Erythroblast (primary cell): ENCODE measurements at places on chromosomes 4 and X.

DNA sequence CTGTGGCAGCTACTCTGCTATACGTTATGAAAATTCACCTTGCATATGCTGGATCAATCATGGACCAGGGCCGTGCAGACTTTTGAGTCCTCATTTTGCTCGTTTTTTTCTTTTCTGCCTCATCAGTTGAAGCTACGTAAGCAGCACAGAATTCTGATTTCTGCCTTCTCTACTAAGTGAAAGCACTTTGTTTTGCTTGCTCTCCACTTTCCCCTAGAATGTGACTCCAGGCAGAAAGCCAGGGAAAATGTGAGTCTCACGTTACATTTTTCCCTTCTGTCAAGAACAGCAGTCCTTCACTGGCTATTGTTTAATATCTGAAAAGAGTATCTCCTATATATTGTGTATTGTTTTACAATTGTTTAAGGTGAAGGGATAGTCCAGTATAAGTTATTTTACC is 1840.1 kb downstream of the PCDH7 start:
- DNase-seq = no peak

DNA sequence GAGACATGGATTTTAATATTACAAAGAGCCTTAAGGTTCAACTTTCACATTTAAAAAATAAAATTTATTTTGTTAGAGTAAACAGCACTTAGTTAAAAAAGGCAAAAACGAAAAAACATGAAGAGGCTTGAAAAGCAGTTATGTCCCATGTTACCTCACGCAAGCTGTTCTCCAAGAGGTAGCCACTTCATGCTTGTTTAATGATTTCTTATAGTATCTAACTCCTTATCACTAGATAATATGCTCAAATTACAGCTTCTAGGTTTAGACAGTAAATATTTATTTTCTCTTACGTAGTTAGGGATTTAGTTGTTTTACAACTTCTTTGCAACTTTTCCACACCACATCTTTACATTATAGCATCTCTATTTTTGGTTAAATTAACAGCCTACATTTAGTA is 27.8 kb upstream of the TMPRSS11D start:
- no peak for DNase-seq

DNA sequence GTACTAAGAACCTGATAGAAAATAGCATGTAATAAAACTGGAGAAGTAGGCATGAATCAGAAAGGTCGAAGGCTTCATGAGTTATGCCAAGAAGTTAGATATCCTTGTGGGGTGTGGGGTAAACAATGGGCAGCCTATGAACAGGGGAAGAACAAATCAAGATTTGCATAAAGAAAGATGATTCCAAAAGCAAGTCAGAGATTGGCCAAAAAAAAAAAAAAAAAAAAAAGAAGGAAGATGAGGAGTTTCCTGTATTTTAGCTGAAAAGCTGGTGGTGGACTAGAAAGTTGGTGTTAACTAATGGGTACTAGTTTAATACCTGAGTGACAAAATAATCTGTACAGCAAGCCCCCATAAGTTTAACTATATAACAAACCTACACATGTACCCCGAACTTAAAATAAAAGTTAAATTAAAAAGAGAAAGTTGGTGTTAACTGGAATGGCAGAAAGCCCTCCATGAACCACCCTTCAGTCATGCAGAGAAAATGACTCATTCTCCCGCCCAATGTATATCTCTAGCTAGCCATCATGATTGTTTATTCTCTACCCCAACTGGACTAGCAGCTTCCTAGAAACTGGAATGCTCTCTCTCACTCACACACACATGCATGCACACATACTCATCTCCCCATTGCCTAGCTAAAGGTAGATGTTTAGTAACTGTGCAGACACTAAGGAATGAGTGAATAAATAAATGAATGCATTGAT is 41.7 kb downstream of the ATP11C start:
- DNase-seq = no peak

GRCh38 chrX:30568136-30568535 is 9.4 kb downstream of the TASL start:
- DNase-seq = no peak

- DNase-seq = no peak
Observed at GRCh38 chr4:176387571-176387970, 67.8 kb downstream of the SPCS3 start.

- DNase-seq = no peak
Observed at GRCh38 chr4:78656968-78657445, 105.4 kb downstream of the ANXA3 start.

DNA sequence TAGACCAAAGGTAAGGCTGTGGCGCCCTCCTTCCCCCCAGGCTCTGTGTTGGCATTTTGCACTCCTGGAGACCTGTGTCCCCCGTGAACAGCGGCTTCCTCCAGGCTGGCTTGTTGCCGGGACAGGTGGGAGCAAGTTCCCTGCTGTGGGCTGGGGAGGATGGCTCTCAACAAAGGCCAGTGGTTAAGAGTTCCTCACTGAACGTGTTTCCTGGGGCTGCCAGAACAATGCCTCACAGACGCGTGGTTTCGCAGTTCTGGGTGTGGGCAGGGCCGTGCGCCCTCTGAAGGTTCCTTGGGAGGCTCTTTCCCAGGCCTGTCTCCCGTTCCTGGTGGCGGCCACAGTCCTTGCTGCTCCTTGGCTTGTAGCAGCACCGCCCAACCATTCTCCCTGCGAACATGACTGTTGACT is 33.4 kb downstream of the NELFA start:
- DNase-seq = no peak

DNA sequence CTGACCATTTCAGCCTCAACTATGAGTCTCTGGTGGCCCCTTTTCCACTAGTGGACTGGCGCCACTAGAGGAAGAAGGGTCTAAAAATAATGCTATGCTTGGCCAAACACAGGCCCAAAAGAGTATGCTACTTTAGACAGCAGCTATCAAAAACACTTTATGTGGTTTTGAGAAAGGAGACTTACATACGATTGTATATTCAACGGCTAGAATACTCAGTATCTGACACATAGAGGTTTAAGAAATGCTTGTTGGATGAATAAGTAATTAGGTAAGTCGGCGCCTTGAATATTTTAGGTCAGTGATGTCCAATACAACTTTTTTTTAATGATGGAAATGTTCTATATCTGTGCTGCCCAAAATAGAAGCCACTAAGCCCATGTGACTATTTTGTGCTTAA is 25.7 kb upstream of the TMPRSS11A start:
- DNase-seq = no peak

DNA sequence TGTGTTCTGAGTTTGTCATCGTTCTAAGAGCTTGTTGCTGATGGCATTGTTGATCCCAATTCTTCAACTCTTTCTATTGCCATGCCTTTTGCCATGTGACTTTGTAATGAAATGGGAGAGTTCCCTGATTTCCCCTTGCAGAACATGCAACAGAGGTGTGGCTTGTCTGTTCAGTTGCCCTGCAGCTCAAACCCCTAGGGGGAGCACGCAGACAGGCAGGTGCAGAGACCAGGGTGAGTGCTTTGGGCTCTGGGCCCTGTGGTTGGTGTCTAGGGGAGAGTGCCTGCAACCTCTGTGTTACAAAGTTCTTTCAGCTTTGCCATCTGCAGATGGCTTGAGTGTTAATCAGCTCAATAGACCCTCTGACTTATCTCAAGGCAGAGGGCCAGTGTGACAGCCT is 332.7 kb downstream of the MID1IP1 start:
- DNase-seq = peak; percentile 27

DNA sequence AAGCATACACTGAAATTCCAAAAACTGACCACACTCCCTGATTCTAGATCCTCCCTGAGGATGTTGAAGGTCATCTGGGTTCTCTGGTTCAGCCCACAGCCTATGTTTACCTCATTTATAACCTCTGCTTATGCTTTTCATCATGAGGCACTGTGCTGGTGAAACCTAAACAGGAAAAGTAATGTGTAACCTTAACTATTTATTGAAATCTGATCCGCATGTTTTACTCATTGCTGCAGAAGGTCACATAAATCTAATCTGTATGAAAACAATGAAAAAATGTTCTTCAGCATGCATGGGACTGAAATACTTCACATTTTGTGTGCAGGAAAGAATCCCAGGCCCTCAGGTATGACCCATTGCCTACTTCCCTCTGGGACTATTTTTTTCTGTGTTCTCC is 30.3 kb downstream of the UCHL1 start:
- DNase-seq = no peak

DNA sequence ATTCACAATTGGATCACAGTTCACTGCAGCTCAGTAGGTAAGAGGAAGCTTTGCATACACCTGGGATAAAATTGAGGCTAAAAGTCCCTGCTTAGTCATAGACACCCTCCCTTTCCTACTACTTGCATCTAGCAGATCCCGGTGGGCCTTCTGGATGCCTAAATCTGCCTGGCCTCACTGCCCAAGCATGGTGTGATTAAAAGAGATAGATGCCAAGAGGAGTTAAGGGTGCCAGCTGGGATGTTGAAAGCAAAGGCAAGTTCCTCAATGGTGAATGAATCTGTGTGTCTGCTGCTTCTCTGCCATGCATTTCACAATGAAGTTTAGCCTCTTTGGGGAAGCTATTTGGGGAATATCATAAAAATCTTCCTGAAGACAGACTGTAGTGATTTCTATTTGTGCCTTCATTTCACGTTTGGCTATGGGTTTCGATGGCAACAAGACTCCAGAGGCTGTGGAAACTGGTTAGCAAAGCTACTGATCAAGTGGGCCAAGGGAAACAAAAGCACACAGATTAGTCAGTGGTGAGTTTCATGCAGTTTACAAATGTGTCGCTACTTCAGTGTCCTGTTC is 534.0 kb downstream of the ANKRD50 start:
- DNase-seq = no peak

DNA sequence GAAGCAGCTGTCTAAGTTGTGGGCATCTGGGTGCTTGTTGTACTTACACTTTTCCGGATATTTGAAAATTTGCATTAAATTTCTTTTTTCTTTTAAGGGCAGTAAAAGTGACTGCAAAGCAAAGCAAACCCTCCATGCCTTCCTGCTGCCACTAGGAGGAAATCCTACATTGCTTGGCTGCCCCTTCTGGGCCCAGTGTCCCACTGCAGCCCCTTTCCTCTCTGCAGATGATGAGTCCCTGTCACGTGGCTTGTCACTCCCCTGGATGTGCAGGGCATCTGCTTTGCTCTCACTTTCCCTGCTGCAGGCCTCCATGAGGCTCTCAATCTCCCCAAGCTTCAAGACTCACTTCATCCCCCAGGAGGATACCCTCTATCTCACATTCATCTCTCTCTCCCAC is 12.7 kb downstream of the TSR2 start:
- no peak for DNase-seq

- peak; percentile 18 for DNase-seq
Observed at GRCh38 chrX:46758163-46758955, 559 bp downstream of the SLC9A7 start.

DNA sequence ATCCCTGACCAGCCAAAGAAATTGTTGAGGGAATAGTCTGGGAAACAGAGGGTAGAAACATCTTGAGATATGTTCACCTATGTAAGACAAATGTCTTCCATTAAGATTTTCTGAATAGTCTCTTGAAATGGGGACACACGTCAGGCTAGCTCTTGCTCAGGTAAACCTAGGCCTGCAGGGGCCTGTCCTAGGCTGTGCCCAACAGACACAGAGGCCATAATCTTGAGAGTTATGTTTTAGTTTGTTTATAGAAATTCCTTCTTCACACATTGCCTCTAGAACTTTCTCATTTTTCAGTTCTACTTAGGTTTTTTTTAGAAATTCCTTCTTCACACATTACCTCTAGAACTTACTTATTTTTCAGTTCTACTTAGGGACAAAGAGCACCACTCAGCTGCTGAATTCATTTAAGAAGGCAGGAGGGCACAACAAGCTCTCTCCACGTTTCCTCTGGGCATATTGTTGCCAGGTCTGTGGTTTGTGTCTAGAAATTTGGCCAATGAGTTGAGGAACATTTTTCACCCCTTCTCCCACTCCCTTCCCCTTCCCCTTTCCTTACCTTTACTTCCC is 94.9 kb downstream of the ARHGAP24 start:
- DNase-seq = no peak

GRCh38 chrX:30219372-30219771 is 4.0 kb downstream of the MAGEB2 start:
- no peak for DNase-seq

- DNase-seq = peak; percentile 41
Observed at GRCh38 chrX:123217077-123217476, 33.0 kb downstream of the GRIA3 start.

- DNase-seq = no peak
Observed at GRCh38 chrX:9467751-9468150, 2.9 kb downstream of the TBL1X start.

DNA sequence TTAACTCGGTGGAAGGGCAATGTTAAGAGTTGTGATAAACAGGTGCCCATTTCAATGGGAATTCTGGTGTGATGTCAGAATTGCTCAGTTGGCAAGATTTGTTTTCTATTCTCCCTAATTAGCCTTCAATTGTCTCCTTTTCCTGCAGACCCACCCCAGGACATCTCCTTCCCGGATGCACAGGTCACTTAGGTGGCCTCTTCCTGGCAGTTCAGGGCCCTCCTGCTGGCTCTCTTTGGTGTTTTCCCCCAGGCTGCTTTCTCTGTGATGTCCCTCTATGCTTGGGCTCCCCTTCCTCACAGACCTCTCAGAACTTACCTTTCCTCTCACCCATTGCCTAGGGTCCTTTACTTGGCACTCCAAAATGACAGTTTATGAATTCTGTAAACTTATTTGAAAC is 126.3 kb downstream of the GPAT3 start:
- DNase-seq = no peak

- DNase-seq = no peak
Observed at GRCh38 chr4:24105327-24106038, 215.6 kb upstream of the PPARGC1A start.

- peak; percentile 2 for DNase-seq
Observed at GRCh38 chr4:40719008-40719623, 30.6 kb upstream of the NSUN7 start.

DNA sequence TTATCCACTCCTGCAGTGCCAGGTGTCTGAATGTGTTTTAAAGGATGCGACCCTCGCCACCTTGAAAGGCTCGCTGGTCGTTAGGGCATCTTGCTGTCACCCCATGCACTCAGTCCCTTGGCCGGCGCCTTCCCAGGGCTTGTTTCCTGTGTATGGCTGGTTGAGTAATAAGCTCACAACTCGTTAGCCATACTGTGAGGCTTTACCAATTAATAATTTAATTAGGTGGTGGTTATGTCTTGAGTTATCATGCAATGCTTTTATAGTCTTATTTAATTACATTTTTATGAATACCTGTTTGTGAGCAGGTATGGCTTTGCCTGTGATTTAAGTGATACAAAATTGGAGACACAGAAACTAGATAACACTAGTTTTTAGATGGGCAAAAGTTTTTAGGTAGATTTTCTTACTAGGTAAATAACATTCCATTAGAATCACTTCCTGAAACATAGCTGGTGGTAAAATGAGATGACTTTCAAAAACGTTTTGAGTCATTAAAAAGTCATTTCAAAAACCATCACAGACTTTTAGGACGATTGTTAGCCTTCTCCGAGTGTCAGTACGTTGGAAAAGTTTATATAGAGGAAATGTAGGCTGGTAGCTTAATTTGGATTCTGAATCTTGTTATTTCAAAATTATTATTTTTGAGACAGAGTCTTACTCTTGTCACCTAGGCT is 18.2 kb downstream of the PTTG2 start:
- DNase-seq = peak; percentile 16

GRCh38 chr4:52935317-52935716 is 73.2 kb downstream of the RASL11B start:
- DNase-seq = no peak

DNA sequence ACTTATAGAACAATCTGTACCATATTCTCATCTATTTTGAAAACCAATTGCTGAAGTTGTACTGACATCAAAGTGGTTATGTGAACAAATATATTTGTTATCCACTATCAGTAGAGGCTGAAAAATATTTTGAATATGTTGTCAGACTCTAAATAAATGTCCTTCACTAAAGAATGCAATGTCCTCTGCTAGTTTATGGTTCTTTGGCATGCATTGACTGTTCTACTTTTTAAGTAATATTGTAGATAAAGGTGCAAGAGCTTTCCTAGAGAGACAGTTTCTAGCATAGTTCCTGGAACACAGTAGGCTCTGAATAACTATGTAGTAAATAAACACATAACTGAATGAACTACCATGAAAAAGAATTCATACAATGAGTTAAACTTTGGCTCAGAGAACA is 18.2 kb upstream of the COX7B2 start:
- no peak for DNase-seq
